ENCODE measurements at places on chromosomes 1 and 21. TPM values are rescaled to one million over a fixed set of nuclear protein-coding genes. Genes with fewer than 3 reads are reported as not detected.

L1TD1 gene
- total RNA-seq: under 0.01 TPM

SMPDL3B gene
- not detected for total RNA-seq

RHOU gene
- 2.9 TPM for total RNA-seq

PDC gene
- not detected for total RNA-seq

DTL gene
- total RNA-seq: 13.2 TPM

LRRC8D gene
- total RNA-seq: 26.7 TPM

LHX8 gene
- not detected for total RNA-seq

LYPD8 gene
- total RNA-seq: under 0.01 TPM

COL8A2 gene
- 4.7 TPM for total RNA-seq

- no peak for DNase-seq
Measured at GRCh38 chr1:38581396-38581795, 278.2 kb downstream of the RRAGC start.

DNA sequence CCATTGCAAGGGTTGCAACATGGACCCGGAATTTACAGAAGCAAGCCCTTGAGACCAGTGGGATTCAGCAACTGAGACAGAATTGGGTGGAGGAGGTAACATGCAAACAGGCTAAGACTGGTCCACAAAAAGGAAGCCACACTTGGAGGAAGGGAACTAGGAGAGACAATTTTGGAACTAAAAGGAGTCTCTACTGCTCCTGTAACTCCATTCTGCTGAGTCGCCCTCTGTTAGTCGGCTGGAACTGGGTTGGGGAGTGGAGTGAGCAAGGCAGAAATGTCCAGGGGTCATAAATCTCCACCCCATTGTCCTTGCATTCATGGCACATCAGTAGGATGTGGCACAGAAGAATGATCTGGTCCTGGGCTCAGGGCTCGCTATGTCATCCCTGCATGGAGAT, 5.1 kb downstream of the LAMB3 start:
- DNase-seq: no peak

DNA sequence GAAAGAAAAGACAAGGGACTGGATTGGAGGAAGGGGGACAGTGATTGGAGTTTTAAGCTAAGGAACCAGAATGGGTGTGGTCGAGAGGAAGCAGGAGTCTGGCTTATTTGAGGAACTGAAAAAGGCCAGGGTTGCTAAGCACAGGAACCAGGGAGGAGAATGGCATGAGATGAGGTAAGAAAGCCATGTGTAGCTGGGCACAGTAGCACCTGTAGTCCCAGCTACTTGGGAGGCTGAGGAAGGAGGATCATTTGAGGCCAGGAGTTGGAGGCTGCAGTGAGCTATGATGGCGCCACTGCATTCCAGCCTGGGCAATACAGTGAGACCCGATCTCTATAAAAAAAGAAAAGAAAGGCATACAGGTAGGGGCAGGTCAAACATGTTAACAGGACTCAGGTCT, 8.1 kb upstream of the KHDRBS1 start:
- no peak for DNase-seq

DNA sequence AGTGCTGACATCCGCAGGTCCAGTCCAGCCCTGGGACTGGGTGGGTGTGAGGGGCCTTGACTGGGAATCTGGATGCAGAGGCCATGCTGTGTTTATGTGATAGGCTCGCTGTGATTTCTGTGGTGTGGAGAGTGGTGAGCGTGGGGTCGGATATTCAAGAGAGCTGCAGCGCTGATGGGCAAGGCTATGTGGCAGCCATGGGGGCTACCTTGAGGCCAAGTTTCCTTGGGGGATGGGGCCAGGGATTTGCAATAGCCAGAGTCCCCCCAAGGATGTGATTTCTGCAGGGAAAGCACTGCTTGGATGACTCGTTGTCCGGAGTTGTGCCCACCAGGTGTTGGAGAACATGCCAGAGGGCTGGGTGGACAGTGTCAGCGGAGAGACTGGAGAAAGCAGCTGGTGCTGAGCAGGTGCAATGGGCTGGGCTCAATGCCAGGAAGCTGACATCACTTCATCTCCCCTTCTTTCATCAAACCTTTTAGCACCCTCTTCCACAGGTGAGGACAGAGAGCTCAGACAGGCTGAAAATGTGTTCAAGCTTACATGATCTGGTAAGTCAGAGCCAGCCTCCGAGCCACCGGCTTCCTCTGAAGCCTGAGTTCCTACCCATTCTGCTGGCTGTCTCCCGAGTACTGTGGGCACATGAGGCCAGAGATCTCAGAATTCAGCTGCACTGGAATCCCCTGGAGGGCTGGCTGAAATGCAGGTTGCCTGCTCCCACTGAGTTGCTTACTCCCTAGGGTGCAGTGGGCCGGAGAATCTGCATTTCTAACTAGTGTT, 132.9 kb downstream of the RHOU start:
- no peak for DNase-seq

GRCh38 chr21:18387994-18388393, 15.6 kb downstream of the TMPRSS15 start:
- no peak for DNase-seq

DNA sequence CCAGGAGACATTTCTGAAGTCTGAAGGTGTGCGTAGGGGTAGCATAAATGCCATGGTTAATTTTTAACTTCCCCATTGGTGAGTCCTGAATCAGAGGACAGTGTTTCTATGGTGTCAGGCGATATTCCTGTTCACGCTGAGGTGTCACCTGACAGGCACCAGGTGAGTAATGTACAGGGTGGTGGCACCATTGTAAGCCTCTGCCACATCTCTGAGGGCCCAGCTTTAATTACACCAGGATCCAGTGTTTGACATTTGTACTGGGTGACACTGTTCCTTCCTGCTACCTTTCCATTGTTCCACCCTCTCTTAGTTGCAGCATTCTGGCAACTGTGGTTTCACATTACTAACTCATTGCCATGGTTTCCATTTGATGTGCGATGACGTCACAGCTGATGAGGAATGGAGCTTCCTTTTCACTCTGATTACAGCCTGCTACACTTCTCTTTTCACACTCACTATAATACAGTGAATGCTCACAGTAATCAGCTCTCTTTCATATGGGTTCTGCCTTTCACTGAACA, 40.6 kb upstream of the MARK1 start:
- peak; percentile 12 for DNase-seq

GRCh38 chr21:24278711-24279110, 1328.6 kb downstream of the MRPL39 start:
- DNase-seq: no peak

- DNase-seq: no peak
Measured at GRCh38 chr1:78640462-78640861, 9.2 kb upstream of the IFI44 start.

DNA sequence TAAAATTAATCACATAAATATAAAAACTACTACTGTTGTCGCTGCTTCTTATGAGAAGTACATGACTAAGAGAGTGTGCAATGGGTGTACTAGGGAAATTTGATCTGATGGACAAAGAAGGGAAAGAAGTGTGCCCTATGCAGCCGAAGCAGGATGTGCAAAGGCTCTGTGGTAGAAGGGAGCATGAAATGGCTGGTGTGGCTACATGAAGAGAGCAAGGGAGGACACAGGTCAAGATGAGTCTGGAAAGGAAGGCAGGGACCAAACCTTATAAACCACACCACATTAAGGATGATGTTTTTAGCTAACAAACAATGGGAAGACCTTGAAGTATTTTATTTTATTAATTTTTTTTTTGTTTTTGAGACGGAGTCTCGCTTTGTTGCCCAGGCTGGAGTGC, 20.0 kb downstream of the MAB21L3 start:
- DNase-seq: no peak

All from fibroblast of villous mesenchyme (primary cell).